ENCODE measurements at places on chromosomes 13 and 19. TPM values are rescaled to one million over a fixed set of nuclear protein-coding genes. Genes with fewer than 3 reads are reported as not detected.

GRCh38 chr19:49474542-49474924 is 518 bp downstream of the FLT3LG start:
- DNase-seq, result no peak

Gene DIRAS1
- total RNA-seq, result 46.5 TPM

Gene ZNF628
- 11.9 TPM for total RNA-seq

GRCh38 chr13:47858042-47859025 is 142.7 kb downstream of the SUCLA2 start:
- no peak for DNase-seq

DNA sequence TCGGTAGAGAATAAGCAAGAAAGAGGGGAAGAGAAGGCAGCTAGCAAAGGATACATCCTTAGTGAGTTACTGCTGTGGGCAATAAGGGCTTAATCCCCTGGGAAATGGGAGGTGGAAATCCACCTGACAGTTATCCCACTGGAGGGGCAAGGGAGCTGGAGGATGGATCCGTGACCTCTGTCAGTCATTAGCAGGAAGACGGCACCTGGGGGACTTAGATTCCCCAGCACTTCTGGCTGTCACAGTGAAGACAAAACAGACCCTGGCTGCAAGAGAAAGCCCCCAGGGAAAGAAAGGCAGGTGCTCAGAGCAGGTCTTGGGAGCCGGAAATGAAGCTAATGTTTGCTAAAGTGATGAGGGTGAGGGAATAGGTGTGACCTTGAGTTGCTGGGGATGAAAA is 70.4 kb upstream of the MRI1 start:
- DNase-seq, result no peak

- no peak for DNase-seq
Measured at GRCh38 chr19:30278882-30279254, 93.3 kb upstream of the ZNF536 start.

Gene ZNF154
- 4.4 TPM for total RNA-seq

Gene ZNF486
- 0.92 TPM for total RNA-seq

DNA sequence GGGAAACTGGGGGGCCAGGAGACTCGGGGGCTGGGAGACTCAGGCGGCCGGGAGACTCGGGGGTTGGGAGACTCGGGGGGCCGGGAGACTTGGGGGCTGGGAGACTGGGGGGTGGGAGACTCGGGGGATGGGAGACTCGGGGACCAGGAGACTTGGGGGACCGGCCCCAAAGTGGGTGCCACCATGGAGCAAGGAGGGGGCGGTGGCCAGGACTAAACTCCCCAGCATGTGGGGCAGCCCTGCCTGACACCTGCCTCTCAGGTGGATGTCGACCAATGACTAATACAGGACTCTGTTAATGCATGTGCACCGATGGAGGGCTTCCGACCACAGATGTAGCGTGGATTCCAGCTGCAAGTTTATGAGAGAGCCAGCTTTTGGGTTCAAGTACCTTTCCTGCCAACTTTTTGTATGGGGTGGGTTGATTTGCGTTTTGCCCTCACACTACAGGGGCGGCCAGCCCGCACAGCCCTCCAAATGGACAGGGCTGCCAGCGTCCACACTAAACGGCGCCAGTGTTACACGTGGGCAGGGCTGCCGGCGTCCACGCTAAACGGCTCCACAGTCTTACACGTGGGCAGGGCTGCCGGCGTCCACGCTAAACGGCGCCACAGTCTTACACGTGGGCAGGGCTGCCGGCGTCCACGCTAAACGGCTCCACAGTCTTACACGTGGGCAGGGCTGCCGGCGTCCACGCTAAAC is 62.2 kb downstream of the RASA3 start:
- DNase-seq, result no peak

- DNase-seq, result no peak
Measured at GRCh38 chr13:41496420-41497234, 39.3 kb downstream of the RGCC start.

Data from A673 (cell line).